Breast epithelium (tissue), 4 donors: ENCODE measurements at places on chromosomes 3 and 15. TPM values are rescaled to one million over a fixed set of nuclear protein-coding genes. Genes with fewer than 3 reads are reported as not detected.

DNA sequence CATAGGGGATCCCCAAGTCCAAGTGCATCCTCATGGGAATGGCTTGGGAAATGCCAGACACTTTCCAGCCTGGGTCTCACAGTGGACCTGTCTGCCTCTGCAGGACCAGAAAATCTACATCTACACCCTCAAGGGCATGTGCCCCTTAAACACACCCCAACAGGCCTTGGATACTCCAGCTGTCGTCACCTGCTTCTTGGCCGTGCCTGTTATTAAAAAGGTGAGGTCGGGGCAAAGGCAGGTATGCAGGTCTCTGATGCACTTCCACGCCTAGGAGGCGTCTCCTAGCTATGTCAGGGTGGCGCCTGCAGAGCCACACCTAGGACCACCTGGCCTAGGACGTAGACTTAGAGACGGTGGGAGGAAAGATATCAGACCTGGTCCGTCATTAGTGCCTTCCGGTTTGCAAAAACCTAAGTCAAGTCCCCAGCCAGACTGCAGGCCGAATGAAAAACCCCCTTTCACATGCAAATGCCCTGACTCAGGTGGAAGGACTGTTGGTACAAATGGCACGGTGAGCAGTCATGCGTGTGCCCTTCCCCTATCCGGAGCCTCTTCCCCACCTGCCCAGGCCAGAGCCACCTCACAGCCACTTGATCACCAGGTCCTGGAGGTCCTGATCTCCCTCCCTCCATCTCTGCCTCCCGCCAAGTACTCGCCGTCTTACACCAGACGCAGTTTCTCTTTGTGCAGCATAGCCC lies 143.5 kb downstream of the LRRK1 start:
- DNase-seq = no peak

GRCh38 chr3:101807888-101808287 lies 28.9 kb downstream of the NXPE3 start:
- DNase-seq = no peak

GRCh38 chr3:183895296-183895695 lies 10.6 kb upstream of the PARL start:
- DNase-seq = no peak

GRCh38 chr15:64884679-64885078 lies 27.0 kb upstream of the ANKDD1A start:
- DNase-seq = no peak

- no peak for DNase-seq
Measured at GRCh38 chr15:70382762-70383458, 285.2 kb upstream of the TLE3 start.

GRCh38 chr3:58690490-58690889 lies 23.9 kb upstream of the FAM3D start:
- DNase-seq = no peak

DNA sequence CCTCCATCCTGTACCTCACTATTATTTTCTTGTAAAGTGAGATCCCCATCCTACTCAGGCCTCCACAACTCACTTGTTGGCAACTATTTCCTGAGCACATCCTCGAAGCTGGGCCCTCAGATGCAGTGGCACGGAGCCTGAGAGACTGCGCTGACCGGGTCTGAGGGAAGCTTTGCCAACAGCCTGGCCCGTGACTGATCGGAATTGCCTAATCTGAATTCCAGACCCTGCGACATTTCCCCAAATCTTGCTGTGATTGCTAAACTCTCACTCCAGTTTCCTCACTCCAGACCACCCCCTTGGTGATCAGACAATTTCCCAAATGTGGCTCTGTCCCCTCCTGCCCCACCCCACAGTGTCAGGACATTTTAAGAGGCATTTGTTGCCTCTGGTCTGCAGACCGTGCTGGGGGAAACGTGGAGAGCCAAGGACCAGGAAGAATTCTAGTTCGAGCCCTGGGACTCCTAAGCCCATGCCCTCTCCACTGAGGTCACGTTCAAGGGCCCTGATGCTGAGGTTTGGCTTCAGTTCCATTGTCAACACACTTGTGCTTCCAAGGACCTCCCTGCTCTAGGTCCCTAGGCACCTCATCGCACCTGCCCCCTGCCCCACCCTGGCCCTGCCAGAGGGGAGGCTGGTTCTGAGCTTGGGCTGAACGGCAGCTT lies 22.8 kb downstream of the KLHL25 start:
- DNase-seq = peak; percentile 59

GRCh38 chr15:94804613-94805012 lies 573.3 kb downstream of the MCTP2 start:
- DNase-seq = no peak

DNA sequence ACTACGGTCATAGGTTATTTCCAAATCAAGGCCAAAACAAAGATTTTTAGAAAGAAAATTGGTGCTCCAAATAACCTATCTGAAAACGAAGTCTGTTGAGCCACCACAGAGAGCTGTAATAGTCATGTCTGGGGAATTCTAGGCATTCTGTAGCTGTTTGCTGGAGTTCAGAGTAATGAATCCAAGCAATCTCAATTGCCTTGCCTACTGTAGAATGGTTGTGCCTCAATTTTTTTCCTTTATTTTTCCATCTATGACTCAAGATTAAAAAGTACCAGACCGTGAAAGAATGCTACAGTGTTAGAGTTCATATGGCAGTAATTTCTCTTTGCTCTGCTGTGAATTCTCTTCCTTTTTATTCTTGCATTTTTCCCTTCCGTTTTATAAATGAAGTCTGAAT lies 1007.2 kb upstream of the ALCAM start:
- DNase-seq = no peak

DNA sequence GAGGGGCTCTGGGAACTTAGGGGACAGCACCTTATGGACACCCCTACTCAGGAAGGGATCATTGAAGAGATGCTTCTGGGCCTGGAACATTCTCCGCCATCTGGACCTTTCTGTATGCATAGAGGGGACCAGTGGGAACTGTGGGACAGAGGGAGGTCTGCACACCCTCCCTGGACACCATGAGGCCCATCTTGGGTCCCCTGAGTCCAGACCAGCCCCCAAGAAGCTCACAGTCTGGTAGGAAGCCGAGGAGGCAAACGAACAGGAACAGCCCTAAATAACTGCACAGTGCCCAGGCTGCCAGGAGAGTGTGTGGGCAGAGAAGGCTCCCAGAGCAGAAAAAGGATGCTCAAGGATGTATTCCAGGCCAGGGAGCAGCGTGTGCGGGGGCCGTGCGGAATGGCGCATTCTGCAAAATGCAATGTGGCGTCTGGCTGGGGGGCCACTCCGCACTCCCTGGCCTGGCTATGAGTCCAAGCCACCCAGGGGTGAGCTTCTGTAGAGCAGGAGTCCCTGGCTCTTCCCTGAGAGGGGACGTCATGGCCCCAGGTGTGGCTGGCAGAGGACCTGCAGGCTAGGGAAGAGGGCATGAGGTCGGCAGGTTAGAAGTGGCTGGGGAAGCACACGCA lies 24.5 kb upstream of the KLF13 start:
- DNase-seq = no peak

Gene CCDC71
- 39.7 TPM for total RNA-seq

Gene OTOL1
- total RNA-seq = not detected

Gene CHL1
- 49.8 TPM for total RNA-seq

Gene GRK7
- not detected for total RNA-seq

Gene ANKDD1A
- total RNA-seq = 7.8 TPM

Gene ARNT2
- 7.0 TPM for total RNA-seq
